Neural progenitor cell (in vitro differentiated cells): ENCODE measurements at places on chromosomes 6 and 20. TPM values are rescaled to one million over a fixed set of nuclear protein-coding genes. Genes with fewer than 3 reads are reported as not detected.

DNA sequence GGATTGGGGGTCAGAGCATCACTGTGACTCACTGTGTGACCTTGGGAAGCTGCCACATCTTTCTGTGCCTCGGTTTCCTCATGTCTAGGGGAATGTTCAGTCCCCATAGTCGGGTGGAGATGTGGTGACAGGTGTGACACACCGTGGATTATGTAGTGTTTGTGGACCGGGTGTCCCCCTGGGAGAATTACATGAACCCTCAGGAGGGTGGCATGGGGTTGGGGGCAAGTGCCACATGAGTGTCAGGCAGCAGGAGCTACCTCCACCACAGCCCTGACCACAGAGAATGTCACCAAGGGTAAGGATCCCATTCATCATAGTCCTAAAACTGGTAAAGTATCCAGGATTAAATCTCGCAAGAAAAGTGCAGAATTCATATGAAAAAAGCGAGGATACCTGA, 23.2 kb downstream of the SUN5 start:
- DNase-seq, result no peak
- peaks cover 12% of the 10 kb centered on the region for H3K4me1 ChIP-seq
- H3K36me3 ChIP-seq, result no peaks in the 10 kb centered on the region
- no peak overlapping the region for H3K27ac ChIP-seq
- no peaks in the 10 kb centered on the region for H3K27me3 ChIP-seq

GRCh38 chr6:166565084-166565967, 21.2 kb downstream of the RAMACL start:
- no peak overlapping the region for H3K27ac ChIP-seq
- H3K27me3 ChIP-seq, result no peaks in the 10 kb centered on the region
- peak; percentile 14 for DNase-seq
- no peaks in the 10 kb centered on the region for H3K36me3 ChIP-seq
- H3K4me1 ChIP-seq, result no peaks in the 10 kb centered on the region
- H3K4me3 ChIP-seq, result no peak overlapping the region

The TP53TG5 gene
- 0.06 TPM in 1 of 2 replicates, not detected in the other for total RNA-seq

GRCh38 chr6:26045065-26045927, 41.9 kb upstream of the HFE start:
- no peak overlapping the region for H3K4me3 ChIP-seq
- DNase-seq, result no peak
- H3K27me3 ChIP-seq, result no peaks in the 10 kb centered on the region
- no peak overlapping the region for H3K27ac ChIP-seq
- peaks cover 18% of the 10 kb centered on the region for H3K4me1 ChIP-seq

DNA sequence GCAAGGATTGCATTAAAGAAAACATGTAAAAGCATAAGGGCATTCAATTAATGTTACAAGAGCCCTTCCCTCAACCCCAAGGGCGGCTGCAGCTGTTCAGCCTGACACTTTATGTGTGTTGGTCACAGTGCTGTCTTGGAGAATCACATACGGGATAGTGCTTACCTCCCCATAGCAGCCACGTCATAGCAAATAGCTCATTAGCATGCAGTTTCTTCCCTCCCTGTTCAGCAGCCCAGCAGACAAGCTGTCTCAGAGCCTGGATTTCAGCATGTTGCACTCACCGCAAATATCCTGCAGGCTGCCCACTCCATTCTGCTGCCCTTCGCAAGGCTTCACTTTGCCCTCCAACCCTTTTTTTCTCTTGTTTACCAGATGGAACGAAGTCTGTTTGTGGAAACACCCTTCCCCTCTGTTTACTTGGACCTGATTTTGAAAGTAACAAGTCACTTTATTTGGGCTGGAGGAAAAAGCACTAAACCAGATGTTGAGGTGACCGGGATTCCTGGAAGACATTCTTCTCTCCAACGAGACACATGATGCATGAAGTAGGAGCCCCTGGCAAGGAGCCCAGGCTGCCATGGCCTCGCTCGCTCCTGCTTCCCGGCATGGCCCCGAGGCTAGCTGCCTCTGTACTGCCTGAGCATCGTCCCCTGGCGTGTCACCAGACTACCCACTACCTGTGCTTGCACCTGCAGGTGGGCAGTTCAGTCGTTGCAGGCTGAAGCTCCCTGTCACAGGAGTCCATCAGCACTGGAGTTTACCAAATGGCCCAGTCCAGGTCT, 151.6 kb upstream of the GMDS start:
- no peak for DNase-seq
- H3K4me1 ChIP-seq, result no peaks in the 10 kb centered on the region
- no peak overlapping the region for H3K4me3 ChIP-seq
